ENCODE measurements at places on chromosomes 6 and 20. TPM values are rescaled to one million over a fixed set of nuclear protein-coding genes. Genes with fewer than 3 reads are reported as not detected.

Gene SLC35D3
- total RNA-seq, result not detected

Gene IMPG1
- not detected for total RNA-seq

Gene GUCA1A
- not detected for total RNA-seq

Gene HLA-DRB5
- 23.9 TPM for total RNA-seq

Gene HCRTR2
- total RNA-seq, result not detected

Gene TULP1
- total RNA-seq, result not detected

GRCh38 chr6:136166815-136167214, 83.3 kb downstream of the MTFR2 start:
- no peak for DNase-seq

- no peak for DNase-seq
These were observed 187.1 kb upstream of the PHACTR1 start for GRCh38 chr6:12529364-12530019.

DNA sequence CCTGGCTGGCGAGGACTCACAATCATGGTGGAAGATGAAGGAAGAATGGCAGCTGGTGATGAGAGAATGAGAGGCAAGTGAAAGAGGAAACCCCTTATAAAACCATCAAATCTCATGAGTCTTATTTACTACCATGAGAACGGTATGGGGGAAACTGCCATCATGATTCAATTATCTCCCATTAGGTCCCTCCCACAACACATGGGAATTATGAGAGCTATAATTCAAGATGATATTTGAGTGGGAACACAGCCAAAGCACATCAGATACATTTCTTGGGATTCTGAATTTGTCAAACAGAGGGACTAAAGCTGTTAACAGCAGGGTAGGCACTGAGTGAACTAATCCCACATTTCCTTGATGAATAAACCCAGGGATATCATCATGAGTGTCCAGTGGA, 116.2 kb upstream of the PLCB4 start:
- DNase-seq, result no peak
